ENCODE measurements at places on chromosomes 3 and 15.
A peak's percentile ranks its signal among the peaks of the same experiment; 100 is the strongest.

DNA sequence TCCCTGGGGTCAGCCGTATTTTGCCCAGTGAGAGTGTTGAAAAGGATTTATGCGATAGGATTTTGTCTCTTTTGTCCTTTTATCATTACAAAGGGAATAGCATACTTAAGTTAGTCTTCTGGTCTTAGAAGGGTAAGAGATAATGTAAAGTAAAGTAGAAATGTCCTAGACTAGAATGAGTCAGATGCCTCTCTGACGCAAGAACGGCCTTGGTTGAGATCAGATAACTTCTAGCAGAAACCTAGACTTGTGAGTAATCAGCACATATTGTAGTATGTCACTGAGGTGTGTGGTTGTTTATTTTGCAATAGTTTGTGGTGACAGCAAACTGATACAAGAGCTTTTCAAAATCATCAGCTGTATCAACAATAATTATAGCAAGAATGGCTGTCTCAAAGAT, 866.1 kb downstream of the NSUN3 start:
- no peak for DNase-seq

GRCh38 chr3:57808961-57809608, 53.0 kb downstream of the SLMAP start:
- DNase-seq, result no peak

- no peak for DNase-seq
These were observed 56.4 kb downstream of the MBNL1 start for GRCh38 chr3:152325136-152325535.

GRCh38 chr3:58839187-58839586, 172.6 kb upstream of the FAM3D start:
- no peak for DNase-seq

DNA sequence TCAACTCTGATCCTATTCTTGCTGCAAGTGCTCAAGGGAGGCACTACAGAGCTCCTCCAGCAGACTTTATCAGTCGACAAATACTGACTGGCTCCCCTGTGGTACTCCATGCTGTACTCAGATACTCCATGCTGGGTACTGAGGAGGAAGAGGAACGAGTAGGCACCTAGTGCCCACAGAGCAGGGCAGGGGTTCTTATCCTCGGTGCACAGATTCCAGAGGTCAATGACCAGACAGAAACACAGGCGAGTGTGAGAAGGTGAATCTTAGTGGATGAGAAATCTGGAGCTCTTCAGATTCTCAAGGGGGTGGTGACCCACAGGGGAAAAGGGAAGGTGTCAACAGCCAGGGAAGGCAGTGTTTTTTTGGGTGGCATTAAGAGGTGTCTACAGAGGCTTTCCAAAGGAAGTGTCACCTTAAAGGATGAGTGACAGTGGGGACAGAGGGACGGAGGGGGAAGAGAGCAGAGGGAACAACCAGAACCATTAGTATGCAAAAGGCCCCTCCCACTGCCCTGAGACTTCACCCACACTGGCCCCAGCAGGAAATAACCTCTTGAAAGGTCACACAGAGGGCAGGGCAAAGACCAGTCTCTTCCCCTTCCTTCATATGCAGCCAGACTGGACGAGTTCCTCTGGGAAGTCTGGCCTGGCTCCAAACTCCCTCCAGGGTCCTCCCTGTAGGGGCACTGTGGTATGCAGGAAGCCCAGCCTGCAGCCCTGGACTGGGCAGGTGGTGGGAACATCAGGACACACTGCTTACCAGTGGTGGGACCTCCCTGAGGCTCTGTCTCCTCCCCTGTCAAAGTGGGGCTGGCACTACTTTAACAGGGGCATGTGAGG, 27.5 kb downstream of the CCDC12 start:
- DNase-seq, result no peak

GRCh38 chr15:59165726-59166125, 40.9 kb upstream of the LDHAL6B start:
- no peak for DNase-seq

GRCh38 chr3:179425075-179425474, 26.2 kb downstream of the GNB4 start:
- no peak for DNase-seq

DNA sequence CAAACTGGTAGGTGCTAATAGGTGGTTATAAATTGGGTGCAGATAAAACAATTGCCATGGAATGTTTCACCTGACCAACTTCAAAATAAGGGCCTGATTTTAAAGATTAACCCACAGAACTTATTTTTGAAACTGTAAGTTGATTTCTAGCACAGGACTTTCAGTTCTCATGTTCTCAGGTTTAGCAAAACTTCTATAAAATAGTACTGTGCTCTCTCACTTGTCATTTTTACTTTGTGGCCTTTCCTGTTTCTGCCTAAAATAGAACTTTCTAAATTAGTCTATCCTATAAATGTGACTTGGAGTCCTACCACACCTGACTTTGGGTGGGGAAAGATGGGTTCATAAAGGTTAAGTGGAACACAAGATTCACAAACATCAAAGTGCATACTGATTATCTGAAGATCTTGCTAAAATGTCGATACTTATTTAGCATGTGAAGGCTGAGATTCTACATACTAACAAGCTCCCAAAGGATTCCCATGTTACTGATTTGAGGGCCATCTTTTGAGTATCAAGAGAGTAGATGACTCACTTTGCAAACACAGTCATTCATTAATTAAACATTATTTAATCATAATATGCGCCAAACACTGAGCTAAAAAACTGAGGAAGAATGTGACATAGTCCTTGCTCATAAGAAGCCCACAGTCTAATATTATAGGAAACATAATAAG, 38.6 kb downstream of the BTLA start:
- no peak for DNase-seq

DNA sequence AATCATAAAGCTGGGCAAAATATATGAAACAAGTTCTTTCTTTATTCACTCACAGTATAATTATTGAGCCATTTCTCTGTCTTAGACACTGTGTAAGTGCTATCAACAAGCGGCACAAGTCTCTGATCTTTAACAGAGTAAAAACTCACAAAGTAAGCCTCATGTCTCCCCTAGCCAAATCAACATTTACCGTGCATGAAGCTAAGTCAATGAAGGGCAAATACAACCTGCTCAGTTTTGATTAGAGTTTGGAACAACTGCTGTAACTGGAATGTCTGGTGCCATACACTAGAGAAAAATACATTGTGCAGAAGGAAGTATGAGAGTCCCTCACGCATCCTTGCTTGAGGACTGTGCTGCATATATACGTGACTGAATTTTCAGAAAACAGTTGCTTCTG, 291.0 kb upstream of the EPHA3 start:
- DNase-seq, result no peak

GRCh38 chr3:45597171-45597570, 2.6 kb downstream of the LIMD1 start:
- no peak for DNase-seq

DNA sequence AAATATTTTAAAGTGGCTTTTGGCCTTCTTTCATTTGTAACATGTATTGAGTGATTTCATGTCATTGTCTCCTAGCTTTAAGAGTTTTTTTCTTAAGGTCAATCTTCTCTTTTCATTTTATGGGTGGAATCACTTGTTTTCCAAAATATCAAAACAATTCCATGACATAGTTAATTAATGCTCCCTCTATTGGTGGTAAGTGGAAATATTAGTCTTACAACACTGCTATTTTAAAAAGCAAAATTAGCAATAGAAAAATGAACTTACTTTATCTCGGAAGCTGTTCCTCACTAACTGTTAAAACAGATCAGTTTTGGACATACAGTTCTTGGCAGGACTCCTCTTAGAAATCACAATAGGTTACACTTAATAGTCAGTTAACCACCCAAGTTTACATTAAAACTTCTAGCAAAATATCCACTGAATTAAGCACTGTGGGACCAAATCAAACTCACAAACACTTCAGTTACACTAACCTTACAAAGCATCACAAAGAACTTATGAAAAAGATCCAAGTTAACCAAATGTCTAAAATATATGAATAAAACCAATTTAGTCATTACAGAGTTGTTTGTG, 42.4 kb downstream of the TIGIT start:
- DNase-seq, result no peak

- peak; percentile 52 for DNase-seq
These were observed 13.2 kb upstream of the SPG11 start for GRCh38 chr15:44676676-44677075.

- no peak for DNase-seq
These were observed 185.9 kb downstream of the MEX3B start for GRCh38 chr15:81859737-81860516.

DNA sequence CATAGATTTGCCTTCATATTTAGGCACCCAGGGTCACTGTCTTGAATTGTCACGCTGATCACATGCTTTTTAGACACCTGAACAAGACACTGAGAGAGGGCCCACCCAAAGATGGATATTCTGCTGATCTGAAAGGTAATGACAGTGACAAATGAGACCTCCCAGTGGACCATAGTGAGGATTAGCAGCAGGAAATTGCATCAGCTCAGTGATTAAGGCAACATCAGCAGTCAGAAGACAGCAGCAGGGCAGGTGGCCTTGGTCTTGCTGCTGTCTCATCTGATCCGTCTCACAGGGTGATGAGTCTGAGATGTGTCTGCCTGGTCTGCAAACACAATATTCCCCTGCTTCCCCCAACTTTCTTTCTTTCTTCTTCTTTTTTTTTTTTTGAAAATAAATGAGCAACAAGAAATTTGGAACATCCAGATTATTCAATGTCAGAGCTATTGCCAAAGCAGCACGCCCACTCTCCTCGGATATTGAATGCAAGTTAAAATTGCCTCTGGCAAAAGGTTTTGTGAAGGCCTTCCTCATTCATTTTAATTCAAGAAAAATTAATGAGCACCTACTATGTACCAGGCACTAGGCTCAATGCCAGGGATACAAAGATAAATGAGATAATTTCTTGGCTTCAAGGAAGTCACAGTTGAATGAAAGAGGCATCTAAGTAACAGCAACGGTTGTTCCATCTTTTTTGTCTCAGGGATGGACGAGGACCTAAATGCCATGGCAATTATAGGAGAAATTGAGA, 14.1 kb downstream of the OTOL1 start:
- no peak for DNase-seq

DNA sequence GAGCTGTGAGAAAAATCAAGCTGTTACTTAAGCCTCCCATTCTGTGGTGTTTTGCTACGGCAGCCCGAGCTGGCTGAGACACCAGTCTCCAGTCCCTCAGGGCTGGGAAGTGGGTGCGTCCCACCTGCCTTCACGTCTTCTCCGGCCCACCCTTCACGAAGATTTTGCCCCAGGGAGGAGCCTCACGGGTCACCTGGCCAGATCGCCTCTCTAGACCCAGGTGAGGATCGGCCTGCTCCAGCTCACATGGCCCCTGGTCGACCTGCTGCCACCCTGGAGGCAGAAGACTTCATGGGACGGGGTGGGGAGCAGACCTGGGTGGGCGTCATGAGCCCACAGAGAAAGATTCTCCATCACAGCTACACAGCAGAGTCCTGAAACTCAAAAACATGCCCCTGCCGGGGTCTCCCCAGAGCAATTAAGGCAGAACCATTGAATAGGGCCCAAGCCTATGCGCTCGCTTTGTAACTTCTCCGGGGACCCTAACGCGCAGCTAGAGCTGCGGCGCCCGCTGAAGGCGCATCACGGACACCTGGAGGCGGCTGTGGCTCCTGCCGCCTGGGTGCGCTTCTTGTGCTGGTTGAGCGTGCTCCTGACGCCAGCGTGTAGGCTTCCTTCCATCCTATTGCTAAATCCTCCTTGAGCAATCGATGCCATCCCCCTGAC, 92.6 kb upstream of the ALDH1A3 start:
- no peak for DNase-seq

DNA sequence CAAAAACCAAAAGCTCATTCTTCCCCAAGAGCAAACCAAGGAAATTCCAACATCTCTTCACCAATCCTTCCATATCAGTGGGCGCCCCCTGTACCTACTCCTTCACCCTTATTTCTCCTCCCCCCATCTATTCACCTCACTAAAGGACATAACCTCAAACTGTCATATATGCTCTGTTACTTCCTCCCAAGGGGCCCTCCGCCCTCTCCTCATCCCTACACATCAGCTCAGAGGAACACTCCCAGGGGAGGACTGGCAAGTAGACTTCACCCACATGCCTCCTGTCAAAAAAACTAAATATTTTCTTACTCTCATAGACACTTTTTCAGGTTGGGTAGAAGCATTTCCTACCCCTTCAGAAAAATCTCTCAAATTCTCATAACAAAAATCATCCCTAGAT, 2.4 kb upstream of the AADAC start:
- no peak for DNase-seq

DNA sequence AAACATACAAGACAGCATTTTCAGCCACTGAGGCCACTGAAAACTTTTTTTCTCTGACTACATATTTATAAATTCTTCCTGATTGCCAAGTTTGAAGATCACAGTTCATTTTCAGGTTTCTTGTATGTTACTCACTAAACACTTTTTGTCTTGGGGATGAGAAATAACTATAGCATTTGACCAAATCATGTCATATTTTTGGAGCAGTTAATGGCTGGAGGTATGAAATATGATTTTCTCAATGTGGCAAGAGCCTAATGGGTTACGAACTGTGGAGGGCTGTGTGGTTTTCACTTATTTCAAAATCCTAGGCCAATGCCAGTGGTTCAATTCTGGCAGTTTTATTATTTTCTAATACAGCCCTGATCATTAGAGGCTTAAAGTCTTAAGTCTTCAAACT, 64.4 kb downstream of the USP13 start:
- DNase-seq, result no peak

GRCh38 chr3:128133273-128133883, 9.8 kb upstream of the RUVBL1 start:
- DNase-seq, result peak; percentile 68

DNA sequence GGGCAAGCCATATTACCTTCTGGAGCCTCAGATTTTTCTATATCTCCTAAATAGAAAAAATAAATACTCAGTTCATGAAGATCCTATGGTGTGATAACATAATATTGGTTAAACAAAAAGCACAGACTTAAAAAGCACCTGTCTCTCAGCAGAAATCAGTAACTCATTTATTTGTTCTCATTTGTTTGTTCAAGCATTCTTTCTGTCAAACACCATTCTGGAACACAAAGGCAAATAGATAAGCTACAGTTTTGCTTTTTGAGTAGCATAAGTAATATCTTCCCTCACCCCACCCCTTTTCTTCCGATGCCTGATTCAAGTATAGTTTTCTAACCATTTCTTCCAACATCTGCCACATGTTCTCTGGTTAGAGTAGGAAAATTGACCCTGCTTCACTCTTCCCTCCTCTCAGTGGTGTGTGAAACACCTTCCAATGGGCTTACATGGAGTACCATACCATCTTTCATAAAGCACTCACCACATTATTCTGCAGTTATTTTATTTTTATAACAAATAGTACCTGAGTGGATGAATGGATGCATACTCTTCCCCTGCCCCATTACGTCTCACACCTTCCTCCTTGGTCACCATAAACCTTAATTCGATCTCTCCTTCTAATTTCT, 8.4 kb upstream of the IL1RAP start:
- DNase-seq, result no peak

GRCh38 chr3:13696699-13697098, 147.8 kb downstream of the FBLN2 start:
- DNase-seq, result no peak

DNA sequence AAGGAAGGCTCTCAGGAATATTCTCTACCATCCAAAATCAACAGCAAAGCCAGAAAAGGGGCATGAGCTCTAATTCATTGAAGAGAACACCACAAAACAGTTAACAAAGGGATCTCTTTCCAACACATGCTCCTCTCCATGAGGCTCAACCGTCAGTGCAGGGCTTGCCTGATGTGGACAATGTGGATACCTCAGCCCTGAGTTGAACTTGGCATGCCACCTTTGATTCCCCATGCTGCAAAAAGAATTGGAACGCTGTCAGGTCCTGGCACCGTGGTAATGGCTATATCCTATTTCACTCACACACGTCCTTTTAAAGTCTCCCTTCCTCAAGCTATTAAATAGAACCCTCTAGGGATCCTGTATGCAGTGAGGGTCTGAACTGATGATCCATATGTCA, 30.7 kb upstream of the IP6K2 start:
- no peak for DNase-seq
